CD4-positive, alpha-beta T cell treated with Interferon gamma for 1 hour (primary cell): ENCODE measurements at places on chromosomes 2 and 18.

DNA sequence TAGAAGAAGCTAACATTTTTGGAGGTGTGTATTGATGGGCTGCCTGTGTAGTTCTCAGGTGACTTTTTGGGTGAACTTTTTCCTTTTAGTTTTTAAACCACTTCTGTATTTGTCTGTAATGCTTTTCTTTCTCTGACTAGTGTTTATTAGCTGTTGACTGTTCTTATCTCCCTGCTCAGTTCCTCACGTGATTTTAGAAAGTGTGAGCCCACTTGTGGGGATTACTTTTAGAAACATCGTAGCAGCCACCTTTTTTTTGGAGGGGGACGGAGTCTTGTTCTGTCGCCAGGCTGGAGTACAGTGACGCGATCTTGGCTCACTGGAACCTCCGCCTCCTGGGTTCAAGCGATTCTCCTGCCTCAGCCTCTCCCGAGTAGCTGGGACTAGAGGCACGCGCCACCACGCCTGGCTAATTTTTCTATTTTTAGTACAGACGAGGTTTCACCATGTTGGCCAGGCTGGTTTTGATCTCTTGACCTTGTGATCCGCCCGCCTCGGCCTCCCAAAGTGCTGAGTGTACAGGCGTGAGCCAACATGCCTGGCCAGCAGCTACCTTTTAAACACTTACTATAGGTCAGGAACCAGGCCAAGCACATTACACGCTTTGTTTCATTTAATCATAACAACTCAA lies 9.2 kb upstream of the CDKL4 start:
- no peak for DNase-seq

GRCh38 chr2:128466776-128467175 lies 148.1 kb upstream of the HS6ST1 start:
- no peak for DNase-seq

DNA sequence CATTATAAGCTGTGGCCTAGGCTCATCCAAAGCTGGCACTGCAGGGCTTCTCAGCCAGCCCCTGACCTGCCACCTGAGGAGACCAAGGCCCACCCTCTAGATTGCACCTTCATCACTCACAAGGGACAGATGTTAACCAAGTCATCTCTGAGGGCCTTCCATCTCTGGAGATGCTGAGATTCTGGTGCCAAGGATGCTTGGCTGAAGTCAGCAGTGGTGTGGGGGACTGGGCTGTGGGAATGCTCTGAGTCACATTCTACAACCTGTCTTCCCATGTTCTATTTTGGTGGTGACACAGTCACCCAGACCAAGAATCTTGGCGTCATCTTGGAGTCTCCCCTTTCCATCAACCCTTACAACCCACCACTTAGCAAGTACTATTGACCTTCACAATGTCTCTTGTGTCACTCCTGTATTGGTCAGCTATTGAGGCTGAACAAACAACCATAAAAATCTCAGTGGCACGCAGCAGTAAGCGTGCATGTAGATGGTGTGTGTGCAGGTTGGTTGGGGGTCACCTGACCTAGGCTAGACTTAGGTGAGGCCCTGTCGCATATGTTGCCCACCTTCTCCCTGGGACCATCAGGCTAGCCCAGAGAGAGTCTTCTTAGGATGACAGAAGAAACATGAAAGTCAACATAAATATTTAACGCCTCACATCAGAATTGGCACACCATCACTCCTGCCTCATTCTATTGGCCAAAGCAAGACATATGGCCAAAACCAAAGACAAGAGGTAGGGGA lies 135.0 kb downstream of the SMAD7 start:
- DNase-seq, result peak; percentile 23

GRCh38 chr2:218999881-219000568 lies 6.8 kb upstream of the CRYBA2 start:
- DNase-seq, result no peak

- DNase-seq, result no peak
These were observed 95.7 kb downstream of the BIN1 start for GRCh38 chr2:127011231-127011661.

DNA sequence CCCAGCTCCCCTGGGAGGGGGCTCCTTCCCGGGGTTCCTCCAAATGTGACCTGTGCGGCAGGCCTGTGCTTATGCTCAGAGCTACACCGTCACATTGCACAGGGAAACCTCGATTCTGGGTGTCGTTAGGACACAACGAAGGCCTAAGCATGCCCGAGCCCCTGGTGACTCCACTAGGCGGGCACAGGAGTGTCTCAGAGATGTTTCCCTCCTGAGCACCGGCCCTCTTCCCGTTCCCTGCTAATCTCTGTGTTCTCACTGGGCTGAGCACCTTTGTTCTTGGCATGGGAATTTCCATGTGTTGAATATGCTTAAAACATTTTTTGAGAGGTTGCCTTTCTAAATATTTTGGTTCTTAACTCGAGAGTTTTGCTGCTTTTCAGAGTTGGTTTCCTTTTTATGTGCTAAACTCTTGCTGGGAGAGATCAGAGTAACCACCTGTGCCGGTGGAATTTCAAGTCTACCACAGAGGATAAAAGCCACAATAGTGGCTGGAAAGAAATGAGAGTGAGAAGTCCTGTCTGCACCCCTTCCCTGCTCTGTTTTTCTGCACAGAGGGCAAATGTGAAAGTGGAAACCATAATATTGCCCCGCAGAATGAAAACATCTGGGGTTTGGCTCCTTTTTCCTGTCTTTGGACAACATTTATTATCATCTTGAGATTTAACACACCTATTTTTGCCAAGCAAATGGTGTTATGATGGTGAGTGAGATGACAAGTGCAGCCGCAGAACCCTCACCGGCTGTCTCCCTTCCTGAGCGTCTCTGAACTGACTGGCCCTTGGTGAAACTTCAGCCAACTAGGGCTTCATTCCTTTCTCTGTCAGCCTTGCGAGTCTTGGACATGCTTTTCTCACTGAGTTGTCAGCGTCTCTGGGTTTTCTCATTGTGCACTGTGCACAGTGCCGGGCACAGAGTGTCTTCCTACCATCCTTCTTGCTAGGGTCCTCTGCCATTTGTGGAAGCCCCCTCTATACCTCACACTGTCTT lies 154.1 kb downstream of the VAPA start:
- no peak for DNase-seq

- no peak for DNase-seq
These were observed 9.3 kb upstream of the FHL2 start for GRCh38 chr2:105407946-105408743.

- no peak for DNase-seq
These were observed 67.1 kb upstream of the YWHAQ start for GRCh38 chr2:9697909-9698308.

DNA sequence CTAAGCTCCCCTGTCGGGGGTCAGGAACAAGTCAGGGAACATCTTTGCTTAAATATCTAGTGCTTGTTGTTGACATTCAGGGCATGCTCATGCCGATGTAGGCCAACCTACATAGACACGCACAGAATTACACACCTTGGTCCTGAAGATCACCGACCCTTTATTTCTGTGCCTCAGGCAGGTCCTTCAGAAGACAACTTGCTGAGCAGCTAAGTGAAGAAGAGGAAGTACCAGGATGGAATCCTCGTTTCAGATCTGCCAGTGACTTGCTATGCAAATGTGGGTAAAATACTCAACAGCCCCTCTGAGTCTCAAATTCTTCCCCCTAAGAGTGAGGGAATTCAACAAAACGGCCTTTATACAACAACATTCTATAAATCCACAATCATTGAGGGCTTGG lies 494.7 kb downstream of the BCL11A start:
- no peak for DNase-seq

GRCh38 chr2:175074478-175074877 lies 69.3 kb upstream of the CHN1 start:
- DNase-seq, result no peak

DNA sequence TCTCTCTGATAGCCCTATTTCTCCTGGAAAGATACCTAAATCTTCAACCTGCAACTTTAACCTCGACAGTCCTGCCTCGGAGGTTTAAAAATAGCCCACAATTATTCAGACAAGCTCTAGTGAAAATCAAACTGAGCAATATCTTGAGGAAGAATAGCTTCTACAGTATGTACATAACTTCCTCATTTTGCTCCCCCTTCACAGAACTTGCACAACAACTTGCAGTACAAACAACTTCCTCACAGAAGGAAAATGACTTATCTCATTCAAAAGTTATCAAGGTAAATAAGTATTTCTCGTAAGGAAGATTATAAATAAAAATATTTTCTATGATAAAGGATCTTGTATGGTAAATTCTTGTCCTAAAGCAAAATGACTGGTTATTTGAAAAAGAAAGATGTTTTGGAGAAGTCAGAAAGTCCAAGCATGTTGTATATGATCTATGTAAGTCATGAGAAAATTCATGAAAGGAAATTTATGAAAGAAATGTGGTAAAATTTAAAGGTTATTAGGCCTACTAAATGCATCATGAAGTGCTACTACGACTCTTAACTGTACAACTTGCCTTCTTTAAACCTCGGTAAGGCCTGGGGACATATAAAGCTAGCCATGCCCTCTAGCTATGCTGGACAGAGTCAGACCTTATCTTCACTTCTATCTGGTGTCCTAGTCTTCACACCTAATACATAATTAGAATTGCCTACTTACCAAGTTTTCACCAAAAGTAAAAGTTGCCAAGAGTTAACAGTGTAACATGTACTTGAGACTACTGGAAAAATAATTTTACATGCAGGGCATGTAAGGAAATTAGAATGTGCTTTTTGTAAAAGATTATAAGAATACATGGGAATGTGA lies 394.5 kb downstream of the DLGAP1 start:
- DNase-seq, result no peak

DNA sequence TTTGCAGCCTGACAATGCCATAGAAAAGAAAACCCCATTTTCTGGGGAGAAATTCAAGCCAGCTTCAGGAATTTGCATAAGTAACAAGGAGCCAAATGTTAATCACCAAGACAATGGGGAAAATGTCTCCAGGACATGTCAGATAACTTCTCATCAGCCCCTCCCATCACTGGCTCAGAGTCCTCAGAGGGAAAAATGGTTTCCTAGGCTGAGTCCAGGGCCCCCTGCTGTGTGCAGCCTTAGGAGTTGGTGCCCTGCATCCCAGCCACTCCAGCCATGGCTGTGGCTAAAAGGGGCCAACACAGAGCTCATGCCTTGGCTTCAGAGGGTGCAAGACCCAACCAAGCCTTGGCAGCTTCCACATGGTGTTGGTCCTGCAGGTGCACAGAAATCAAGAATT lies 63.7 kb upstream of the FANCL start:
- no peak for DNase-seq

DNA sequence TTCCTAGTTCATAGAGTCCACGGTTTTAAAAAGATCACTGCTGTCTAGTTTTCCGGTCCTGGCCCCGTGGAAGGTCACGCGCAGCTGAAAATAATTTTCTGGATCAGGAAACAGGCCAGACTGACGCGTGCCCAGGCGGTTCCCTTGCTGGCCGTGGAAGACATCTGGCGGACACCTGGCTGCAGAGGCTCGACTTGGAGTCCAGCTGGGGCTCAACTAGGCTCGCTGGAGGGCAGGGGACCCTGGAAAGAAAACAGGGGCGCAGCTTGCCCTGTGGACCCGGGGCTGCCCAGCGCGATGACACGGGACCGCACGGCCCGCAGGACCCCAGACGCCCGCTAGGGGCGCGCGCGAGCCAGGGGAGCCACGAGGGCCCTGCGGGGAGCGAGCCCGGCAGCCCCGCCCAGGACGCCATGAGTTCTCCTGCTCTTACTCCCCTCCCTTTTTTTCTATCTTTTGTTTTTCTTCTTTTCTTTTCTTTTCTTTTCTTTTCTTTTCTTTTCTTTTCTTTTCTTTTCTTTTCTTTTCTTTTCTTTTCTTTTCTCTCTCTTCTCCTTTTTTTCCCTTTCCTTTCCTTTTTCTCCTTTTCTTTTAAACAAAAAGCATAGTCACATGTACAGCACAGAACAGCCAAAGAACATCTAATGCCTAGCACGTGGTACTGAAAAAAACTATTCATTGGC lies 43.2 kb upstream of the UBE2F start:
- peak; percentile 73 for DNase-seq

- no peak for DNase-seq
These were observed at the start of gene SCYGR4 for GRCh38 chr2:227617316-227618230. Gene SCYGR4, plus strand, starts transcription at chr2:227617498. Its CDS starts 0 bp downstream, at chr2:227617498.
